Substantia nigra (tissue), 51 donors: ENCODE measurements at places on chromosomes 1 and 21.

DNA sequence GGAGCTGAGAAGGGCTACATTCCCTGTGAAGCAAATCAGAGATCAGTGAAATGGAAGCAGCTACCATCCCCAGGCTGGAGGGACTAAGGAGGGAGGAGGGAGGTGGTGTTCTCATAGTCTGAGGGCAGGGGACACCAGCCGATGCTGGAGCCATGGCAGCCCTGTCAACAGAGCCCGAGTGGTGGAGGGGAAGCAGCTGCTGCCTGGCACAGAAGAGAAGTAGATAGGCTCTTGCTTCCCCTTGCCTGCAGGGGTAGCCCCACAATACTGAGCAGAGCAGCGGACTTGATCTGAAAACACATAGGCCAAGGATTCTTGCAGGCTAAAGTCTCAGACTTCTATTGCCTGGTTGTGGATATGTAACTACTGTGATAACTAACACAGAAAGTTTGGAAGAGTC lies 255.1 kb downstream of the FGGY start:
- DNase-seq: no peak

- no peak for DNase-seq
Observed at GRCh38 chr1:54959241-54959640, 21.2 kb upstream of the TMEM61 start.

- no peak for DNase-seq
Observed at GRCh38 chr1:47280142-47280541, 33.8 kb downstream of the STIL start.

DNA sequence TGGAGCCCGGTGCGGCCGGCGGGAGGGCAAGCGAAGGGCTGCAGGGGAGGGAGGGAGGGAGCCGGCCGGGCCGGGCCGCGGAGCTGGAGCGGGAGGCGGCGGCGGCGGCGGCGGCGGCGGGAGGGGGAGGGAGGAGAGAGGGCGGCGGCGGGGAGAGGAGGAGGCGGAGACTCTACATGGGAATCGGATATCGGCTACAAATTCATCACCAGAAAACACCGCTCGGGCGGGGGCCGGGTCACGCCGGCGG lies at the start of gene AKT3:
Gene AKT3 (minus strand): TSS at position 42 of the 250 bp plus-strand sequence. CDS start 7,073 bp downstream, outside the sequence.
- DNase-seq: peak; percentile 92

- DNase-seq: no peak
Observed at GRCh38 chr1:157095091-157095490, 4.5 kb downstream of the ETV3L start.
